ENCODE measurements at places on chromosomes 13 and 19.

GRCh38 chr19:10730932-10731331 is 13.1 kb downstream of the DNM2 start:
- DNase-seq: no peak

DNA sequence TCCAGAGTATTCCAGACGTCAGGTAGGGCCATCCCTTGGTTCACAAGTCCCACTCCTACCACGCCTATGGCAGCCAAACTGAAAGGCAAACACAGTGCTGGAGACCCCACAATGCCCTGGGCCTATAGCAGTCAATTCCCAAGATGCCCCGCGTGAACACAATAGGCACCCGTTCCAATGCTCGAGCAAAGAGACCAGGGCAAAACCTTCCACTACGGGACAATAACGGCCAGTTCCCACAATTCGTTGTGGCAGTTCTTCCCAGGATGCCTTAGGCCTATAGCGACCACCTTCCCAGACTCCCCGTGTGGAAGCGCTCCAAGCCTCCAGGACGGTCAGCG is 538 bp downstream of the ZNF428 start:
- no peak for DNase-seq

DNA sequence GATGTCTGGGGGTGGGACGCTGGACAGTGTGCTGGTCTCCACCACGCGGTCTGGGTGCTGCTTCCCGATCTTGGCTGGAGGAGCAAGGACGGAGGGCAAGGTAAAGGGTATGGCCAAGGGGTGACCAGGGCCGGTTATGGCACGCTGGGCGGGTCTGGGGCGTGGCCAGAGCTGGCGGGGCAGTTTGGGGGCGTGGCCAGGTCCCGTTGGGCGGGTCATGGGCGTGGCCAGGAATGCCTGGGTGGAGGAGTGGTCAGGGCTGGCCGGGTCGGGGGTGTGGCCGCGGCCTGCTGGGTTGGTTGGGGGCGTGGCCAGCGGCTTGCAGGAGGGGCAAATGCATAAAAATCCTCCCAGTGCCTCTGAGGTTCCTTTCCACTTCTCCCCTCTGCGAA is 19.2 kb downstream of the GPX4 start:
- DNase-seq: no peak

- DNase-seq: no peak
Measured at GRCh38 chr19:54707962-54708361, 16.3 kb upstream of the KIR3DL3 start.

DNA sequence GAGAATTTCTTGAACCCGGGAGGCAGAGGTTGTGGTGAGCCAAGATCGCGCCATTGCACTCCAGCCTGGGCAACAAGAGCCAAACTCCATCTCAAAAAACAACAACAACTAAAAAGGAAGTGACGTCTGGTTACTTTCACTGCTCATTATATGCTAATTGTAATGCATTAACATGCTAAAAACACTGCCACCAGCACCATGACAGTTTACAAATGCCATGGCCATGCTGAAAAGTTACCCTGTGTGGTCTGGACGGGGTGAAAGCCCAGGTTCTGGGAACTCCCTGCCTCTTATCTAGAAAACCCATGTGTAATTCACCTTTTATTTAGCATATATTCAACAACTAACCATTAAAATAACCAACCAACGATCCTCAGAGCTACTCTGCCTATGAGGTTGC is 28.1 kb downstream of the CPT1C start:
- no peak for DNase-seq

DNA sequence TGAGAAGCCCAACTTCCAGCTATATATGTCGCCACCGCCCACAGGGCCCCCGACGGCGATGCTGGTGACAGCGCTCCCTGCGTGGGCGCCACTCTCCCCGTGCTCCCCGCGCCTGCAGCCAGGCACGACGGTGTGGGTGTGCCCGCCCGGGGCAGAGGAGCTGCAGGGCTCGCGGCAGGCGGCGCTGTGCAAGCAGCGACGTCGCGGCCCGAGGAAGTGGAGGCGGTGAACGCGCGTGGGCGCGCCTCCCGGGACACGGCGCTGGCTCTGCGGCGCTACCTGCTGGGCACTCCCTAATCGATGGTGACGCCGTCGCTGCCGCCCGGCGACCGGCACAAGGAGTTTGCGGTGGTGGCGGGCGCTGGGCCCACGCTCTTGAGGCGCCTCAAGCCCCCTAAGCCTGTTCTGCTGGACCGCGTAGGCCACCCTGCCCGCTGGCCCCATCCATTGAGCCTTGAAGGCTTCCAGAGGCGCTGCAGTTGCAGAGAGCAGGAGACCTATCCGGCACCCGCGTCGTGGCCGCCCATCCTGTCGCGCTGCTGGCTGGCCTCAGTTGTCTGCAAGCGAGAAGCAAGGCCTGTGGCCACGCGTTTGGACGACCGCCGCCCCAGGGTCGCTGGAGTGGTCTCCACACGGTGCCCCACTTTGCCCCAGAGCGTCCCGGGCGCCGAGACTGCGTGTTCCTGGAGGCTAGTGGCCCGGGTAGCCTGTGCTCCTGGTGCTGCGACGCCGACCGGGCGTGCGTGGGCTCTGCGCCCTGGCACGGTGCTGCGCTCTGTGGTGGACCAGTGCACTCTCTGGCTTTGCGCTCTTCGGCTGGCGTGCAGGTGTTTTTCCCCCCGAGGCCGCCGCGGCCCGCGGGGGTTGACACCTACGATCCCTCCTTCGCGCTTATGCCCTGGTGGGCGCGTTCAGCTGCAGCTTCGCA is 23.1 kb downstream of the LRFN3 start:
- DNase-seq: peak; percentile 53

All from stimulated activated CD8-positive, alpha-beta memory T cell treated with anti-CD3 and anti-CD28 coated beads, Interleukin-4, amount 100 ng/mL, for 1 hour (primary cell).